AG09309 (cell line): ENCODE measurements at places on chromosomes 7 and 10.

DNA sequence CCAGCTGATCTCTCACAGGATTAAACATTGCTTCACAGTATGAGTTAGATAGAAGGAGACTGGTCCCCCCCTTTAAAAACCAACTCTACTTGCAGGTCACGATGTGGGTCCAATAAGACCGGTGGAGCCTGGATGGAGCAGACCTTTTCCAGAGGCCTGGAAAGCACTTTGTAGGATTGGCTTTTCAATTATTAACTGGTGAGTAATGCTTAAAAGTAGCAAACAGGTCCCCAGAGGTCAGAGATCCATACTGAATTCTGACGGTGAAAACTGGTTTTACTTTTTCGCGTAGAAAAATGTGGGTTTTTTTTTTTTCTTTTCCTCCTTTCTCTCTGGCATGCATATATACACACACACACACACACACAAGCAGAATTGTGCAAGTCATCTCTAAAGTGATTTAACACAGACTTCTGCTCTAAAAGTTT, 74.9 kb upstream of the OGDHL start:
- DNase-seq: no peak

DNA sequence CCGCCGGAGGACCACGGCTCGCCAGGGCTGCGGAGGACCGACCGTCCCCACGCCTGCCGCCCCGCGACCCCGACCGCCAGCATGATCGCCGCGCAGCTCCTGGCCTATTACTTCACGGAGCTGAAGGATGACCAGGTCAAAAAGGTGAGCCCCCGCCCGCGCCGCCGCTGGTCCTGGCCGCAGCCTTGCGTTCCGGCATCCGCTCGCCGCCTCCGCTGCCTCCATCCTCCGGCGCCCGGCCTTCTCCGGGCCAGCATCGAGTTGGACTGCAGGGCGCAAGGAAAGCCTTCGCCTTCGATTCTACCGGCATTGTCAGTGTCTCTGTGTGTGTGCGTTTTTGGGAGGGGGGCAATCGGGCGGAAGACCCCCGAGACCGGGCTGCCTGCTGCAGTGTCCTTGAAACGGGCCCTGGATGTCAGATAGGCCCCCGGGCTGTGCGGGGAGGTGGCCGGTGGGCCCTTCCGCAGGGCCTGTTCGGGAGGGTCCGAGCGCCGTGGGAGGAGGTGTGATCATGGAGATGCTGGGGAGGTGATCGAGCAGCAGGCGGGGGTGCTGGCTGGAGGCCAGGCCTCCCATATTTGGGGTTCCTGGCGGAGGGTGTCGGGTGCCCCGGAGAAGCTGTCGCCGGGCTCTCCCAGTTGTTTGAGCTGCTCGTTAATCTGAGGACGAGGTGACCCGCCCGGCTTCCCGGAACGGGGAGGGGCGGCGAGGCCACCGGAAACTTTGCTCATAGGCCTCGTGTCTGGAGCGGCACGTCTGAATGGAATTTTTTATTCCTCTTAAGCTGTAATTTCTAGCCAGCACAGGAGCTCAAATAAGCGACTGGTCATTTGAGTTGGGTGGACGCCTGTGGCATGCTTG, 40.8 kb downstream of the HK1 start:
- no peak for DNase-seq

DNA sequence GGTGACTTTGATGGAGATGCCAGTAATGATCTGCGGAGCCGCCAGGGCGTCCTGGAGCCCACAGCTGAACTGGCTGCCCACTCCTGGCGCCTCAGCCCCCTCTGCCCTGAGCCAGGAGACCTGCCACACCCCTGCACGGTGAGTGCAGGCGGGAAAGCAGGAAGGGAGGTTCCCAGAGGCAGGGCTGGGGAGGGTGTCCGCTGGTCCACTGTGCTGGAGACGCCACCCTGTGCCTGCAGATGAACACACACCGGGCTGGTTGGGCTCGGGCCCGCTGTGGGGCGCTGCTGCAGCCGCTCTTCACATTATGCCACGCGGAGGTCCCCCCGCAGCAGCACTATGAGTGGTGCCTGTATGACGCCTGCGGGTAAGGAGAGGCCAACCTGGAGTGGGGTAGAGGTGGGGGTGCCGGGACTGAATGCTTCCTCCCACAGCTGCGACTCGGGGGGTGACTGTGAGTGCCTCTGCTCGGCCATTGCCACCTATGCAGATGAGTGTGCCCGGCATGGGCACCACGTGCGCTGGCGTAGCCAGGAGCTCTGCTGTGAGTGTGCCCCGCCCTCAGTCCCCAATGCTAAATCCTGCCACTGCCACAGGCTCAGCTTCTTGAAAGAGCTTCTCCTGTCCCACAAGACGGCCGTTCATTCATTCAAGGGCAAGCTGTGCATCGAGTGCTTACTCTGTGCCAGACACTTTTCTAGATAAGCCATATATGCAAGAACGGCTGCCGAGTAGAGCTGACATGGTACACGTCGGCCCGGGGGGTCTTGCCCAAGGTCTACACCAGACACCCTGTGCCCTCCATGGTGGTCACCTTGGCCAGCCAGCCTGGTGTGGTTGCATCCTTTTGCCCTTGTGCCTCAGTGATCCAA, 14.3 kb upstream of the ZNF467 start:
- no peak for DNase-seq

DNA sequence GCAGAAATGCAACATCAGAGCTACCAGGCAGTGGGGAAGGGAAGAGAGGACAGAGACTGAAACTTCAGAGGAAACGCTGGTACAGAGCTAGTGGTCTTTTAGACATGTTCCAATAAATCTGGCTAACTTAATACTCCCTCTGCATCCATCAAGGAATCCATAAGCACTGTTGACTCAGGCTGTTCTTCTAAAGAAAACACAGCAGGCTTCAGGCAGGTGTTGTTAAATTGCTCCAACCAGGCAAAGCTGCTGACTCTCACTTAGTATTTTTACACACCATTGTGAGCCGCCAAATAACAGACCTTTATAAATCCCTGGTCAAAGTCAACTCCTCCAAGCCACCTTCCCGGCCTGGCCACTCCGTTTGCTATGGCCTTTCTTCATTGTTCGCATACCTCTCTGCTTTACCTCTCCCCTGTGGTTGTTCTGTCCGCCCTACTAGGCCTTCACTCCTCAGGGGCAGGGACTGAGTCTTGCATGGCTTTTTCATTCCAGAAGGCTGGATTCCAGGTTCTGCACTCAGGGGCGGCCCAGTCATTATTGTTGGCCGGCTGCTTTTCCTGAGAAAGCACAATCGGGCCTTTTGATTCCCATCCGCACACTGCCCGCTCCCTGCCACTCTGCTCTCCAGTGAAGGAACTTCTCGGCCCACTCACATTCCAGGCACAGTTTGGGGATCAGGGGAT, 18.4 kb downstream of the CREB3L2 start:
- no peak for DNase-seq
